ENCODE measurements at places on chromosomes 11 and 22. TPM values are rescaled to one million over a fixed set of nuclear protein-coding genes. Genes with fewer than 3 reads are reported as not detected.

SMC1B gene
- 0.08 TPM for total RNA-seq

GSTT2B gene
- 3.8 TPM for total RNA-seq

DNA sequence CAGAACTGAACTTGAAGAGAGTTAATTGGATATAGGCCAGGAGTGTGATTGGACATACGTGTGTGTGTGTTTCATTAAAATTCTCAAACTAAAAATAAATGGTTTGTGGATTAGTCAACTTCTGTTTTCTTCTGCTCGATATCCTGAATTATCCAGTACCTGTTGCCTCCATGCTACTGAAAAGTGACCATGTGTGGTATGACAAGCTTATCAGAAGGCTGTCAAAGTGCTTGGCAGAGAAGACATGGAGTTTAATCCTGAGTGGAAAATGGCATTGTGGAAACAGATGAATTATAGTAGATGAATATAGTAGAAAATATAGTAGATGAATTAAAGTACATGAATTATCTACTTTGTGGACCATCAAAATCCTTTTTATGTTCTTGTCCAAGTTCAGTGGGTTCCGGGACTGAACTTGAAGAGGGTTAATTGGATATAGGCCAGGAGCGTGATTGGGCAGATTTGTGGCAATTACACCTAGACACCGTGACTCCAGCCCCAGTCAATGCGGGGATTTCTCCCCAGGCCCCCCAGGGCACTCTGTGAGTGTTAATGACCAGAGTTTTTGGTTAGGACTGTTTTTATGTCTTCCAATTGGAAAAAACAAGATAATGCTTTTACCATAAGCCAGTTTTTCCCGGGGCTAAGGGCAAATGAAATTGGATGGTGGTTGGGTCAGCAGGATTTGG, 30.1 kb downstream of the GRAMD1B start:
- no peak for DNase-seq

CYTH4 gene
- not detected for total RNA-seq

- no peak for DNase-seq
Measured at GRCh38 chr22:33919391-33920196, 682 bp downstream of the LARGE1 start.
